Vein endothelial cell (primary cell): ENCODE measurements at places on chromosomes 16 and 17. TPM values are rescaled to one million over a fixed set of nuclear protein-coding genes. Genes with fewer than 3 reads are reported as not detected.

The ZNF19 gene
- total RNA-seq, result 2.6 and 4.2 TPM in 2 replicates

The HS3ST3A1 gene
- 0.10 TPM in 1 of 2 replicates, not detected in the other for total RNA-seq

The GPR139 gene
- total RNA-seq, result not detected in 2 replicates

The C1QTNF8 gene
- total RNA-seq, result not detected in 2 replicates

The MYH1 gene
- total RNA-seq, result not detected in 2 replicates

The PRMT7 gene
- total RNA-seq, result 38.4 and 39.8 TPM in 2 replicates

The EMP2 gene
- 18.9 and 20.2 TPM in 2 replicates for total RNA-seq

The CES1 gene
- total RNA-seq, result not detected in 2 replicates

The KRTAP17-1 gene
- not detected in 2 replicates for total RNA-seq

The EFNB3 gene
- 1.1 and 1.6 TPM in 2 replicates for total RNA-seq

The CACNG1 gene
- not detected in 2 replicates for total RNA-seq
